Forelimb muscle (tissue), 1 donor: ENCODE measurements at places on chromosomes 12 and 14. TPM values are rescaled to one million over a fixed set of nuclear protein-coding genes. Genes with fewer than 3 reads are reported as not detected.

SPRYD4 gene
- polyA plus RNA-seq: 2.4 TPM

TAS2R42 gene
- polyA plus RNA-seq: not detected

KRT83 gene
- polyA plus RNA-seq: not detected

OTX2 gene
- polyA plus RNA-seq: not detected

- no peak for DNase-seq
Observed at GRCh38 chr14:59190372-59190771, 1.9 kb downstream of the DAAM1 start.

GRCh38 chr12:132447731-132448462, 42.1 kb upstream of the FBRSL1 start:
- DNase-seq: no peak

DNA sequence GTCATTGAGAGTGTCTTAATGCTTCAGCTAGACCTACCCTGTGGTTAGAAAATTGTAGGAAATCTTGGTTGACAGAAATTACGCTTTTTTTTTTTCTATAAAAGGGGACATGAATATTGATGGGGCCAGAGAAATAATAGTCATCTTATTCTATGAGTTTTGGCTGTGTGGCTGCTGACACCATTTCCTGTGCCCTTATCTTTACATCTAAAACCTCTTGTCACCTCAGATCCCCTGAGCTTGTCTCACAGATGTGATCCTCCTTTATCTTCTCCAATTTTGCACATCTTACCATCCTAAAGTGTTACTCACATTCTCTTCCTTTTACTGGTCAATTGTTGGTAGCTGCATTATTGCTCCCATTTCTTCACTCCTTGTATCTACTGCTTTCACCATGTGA, 36.1 kb downstream of the ASCL1 start:
- no peak for DNase-seq

DNA sequence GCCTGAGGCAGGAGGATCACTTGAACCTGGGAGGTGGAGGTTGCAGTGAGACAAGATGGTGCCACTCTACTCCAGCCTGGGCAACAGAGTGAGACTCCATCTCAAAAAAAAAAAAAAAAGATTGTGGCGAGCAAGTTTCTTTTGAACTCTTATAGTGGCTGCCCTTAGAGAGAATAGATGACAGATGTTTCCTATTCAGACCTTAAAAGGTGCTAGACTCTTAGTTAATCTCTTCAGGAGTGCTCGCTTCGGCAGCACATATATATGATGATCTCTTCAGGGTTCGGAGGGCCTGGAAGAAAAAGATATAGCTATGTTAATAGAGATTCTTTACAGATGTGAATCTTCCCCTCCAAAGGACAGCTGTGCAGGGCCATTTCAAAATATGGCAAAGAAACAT, 73.1 kb upstream of the AMN1 start:
- DNase-seq: no peak

DNA sequence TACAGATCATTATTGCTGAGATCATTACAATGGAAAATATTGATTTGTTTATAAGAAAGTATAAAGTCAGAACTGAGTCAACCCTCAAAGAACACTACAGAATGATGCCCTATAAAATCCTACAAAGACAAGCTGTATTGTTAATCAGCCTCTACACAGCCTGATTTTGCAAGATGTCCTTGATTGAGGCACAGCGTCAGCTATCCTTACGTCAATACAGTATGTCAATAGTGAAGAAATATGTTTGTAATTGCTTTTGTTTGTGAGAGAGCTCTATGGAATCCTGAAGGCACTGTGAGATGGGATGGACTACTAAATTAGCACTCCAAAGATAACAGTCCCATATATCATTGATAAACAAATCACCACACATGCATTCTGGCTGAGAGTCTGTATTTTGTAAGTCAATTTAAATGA, 70.7 kb downstream of the RASSF9 start:
- DNase-seq: no peak
